ENCODE measurements at places on chromosomes 7 and 10.
A peak's percentile ranks its signal among the peaks of the same experiment; 100 is the strongest.

- DNase-seq, result no peak
Observed at GRCh38 chr10:13872411-13872810, 285.6 kb downstream of the PRPF18 start.

DNA sequence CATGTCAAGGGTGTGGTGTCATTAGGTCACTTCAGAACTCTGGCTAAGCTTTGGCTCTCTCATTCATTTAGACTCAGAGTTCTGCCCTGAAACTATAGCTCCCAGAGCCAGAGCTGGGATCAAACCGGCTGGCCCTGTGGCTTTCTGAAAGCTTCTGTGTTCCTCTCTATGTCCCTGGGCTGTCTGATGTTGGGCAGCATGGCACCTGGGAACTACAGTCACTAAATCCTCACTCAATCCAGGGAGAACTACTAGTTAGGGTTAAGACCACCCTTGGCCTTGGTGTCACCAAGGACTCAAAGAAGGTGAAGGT, 13.2 kb downstream of the ATG9B start:
- no peak for DNase-seq

DNA sequence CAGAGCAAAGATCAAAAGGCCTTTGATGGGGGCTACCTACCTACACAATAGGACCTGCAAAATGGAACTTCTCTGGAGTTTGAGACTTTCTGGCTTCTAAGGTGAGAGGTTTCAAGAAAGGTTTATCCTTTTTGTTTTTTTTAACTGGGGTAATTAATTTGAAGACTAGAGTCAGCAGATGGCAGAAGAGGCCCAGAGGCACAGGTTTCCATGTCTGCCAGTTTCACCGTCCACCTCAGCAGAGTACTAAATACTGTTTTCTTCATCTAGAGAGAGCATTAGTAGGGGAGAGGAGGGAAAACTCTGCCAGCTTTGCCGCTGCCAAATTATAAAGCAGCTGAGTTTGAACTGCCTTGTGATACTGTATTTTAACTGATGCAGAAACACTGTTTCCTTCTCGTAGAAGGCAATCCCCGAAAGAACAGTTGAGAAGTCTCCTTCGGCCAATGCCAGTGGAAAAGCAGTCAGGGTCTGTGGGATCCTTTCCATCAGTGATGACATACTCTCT, 138.7 kb downstream of the SLC25A13 start:
- DNase-seq, result no peak

GRCh38 chr7:129607471-129608120, 3.9 kb upstream of the NRF1 start:
- peak; percentile 64 for DNase-seq

DNA sequence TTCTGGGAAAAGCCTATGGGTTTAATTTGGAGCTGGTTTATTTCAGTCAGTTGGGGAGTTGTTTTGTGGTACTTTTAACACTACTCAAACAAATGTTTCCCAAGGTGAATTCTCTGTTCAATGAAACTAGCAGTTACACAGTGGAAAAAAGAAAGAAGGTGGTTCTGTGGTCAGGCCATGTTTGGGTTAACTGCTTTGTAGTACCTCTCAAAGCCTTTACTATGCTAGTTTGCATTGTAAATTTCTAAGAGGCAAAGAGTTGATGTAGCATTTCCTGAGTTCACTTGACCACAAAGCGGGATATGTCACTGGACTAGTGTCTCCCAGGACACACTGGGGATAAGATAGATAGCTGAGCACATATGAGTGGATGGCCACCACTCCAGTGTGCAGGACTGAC, 145.4 kb downstream of the KIF20B start:
- DNase-seq, result no peak

DNA sequence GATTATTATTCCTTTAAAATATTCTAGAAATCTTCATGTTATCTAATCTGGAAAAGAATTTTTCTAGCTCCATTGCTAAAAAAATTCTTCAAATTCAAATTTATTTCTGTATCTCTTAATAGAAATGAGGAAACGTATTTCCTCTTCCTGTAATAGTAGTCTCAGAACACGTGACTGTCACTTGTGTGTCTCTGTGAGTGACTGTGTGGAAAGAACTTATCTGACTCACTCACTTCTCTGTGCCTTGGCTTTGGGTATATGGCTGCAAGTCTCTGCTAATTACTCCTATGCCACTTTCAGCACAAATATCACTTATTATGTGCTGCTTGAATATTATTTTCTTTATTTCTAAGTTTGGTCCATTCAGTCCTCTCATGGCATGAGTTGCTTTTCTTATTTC, 132.7 kb downstream of the CNTNAP2 start:
- DNase-seq, result no peak

GRCh38 chr10:110475722-110476515, 21.8 kb upstream of the DUSP5 start:
- no peak for DNase-seq

GRCh38 chr10:104284846-104285245, 15.9 kb downstream of the GSTO2 start:
- DNase-seq, result no peak

- DNase-seq, result no peak
Observed at GRCh38 chr7:104089612-104090011, 100.2 kb upstream of the RELN start.
